NCI-H2081 (cell line): ENCODE measurements at places on chromosomes 1 and 21.

- DNase-seq: no peak
These were observed 145.2 kb upstream of the SNX7 start for GRCh38 chr1:98516306-98516705.

- DNase-seq: no peak
These were observed 38.5 kb downstream of the CAMTA1 start for GRCh38 chr1:6823793-6824192.

GRCh38 chr1:33182896-33183295 is 1.1 kb upstream of the TRIM62 start:
- no peak for DNase-seq

DNA sequence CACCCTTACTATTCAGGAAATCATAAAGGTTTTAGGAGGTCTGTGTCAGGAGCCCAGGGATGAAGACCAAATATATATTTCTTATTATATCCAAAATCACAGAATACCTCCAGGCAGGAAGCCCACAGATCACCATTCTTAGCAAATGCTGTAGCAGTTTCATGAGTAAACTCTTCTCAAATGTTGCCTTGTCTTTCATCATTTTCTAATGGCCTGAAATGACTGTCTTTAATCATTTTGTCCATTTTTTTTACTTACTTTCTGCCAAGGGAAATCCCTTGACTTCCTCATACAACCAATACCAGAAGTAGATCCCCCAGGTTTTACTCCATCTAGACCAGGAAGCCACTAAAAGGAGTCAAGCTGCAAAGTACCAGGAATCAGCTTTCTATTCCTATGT is 32.4 kb downstream of the PSMG1 start:
- no peak for DNase-seq

- DNase-seq: no peak
These were observed 14.0 kb downstream of the GTF2B start for GRCh38 chr1:88877382-88877825.

GRCh38 chr1:225617479-225617878 is 35.4 kb downstream of the ENAH start:
- no peak for DNase-seq

- no peak for DNase-seq
These were observed 3.8 kb downstream of the PTAFR start for GRCh38 chr1:28172713-28173150.

GRCh38 chr1:6041432-6042062 is 4.1 kb upstream of the KCNAB2 start:
- peak; percentile 21 for DNase-seq

DNA sequence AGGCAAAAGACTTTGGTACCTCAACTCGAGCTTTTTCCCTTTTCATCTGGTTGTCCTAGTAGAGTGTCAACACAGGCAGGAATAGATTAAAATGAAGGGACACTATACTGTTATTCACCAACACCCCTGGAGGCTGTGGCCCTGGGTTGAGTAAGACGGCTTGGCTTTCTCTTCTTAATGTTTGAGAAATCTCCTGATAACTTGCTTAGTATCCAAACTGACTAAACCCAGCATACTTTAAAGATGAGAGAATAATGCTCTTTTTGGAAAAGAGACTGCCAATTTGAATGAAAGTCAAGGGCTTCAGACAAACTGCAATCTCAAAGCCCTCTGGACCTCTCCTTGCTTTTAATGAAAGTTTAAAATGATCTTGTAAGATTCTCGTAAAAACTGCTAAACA is 2.6 kb upstream of the SLC30A1 start:
- DNase-seq: no peak

DNA sequence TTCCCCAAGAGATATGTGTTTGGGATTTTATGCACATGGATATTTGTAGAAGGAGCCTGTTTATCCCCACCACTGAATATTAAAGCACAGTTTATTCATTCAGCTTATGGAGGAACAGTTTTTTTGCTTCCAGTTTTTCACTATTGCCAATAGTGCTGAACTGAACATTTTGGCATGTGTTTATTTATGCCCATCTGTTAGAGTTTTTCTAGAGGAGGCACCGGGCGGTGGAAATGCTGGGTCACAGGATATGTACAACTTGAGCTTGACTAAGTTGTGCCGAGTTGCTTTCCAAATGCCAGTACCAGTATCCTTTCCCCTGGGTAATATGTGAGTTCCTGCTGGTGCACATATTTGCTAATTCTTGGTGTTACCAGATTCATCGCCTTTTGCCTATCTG is 111.3 kb downstream of the GREM2 start:
- no peak for DNase-seq

GRCh38 chr1:213723187-213723586 is 264.6 kb upstream of the PROX1 start:
- no peak for DNase-seq

DNA sequence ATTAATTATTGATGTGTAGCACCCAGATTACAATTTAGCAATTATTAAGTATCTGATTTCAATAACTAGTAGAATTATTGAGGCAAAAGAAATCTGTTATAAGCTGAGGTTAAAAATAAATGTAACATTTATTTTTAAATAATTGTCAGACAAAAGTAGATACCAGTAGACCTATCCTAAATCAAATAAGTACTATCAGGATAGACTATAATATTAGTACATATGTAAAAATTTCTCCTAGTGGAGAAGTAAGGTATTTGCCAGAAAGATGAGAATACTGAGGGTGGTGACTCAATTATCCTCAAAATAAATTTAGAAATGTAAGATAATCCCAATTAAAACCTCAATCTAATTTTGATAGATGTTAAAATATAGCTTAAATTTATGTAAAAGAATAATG is 377.8 kb upstream of the CHRM3 start:
- DNase-seq: no peak

DNA sequence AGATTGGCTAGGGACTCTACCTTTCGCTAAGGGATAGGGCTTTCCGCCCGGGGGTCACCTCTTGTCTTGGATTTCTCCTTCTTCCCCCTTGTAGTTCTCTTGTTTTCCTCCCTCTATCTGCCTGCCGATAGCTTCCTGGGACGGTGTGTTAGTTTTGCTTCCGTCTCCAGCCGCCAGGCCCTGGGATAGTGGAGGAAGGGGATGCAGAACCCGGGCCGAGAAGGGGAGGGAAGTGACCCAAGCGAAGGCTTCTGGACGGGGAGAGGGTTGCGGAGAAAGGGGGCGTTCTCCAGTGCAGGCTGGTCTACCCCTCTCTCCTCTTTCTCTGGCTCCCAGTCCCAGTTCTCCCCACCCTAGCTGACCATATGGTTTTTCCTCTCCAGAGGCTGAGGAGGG is 871 bp downstream of the TUFT1 start:
- DNase-seq: no peak

DNA sequence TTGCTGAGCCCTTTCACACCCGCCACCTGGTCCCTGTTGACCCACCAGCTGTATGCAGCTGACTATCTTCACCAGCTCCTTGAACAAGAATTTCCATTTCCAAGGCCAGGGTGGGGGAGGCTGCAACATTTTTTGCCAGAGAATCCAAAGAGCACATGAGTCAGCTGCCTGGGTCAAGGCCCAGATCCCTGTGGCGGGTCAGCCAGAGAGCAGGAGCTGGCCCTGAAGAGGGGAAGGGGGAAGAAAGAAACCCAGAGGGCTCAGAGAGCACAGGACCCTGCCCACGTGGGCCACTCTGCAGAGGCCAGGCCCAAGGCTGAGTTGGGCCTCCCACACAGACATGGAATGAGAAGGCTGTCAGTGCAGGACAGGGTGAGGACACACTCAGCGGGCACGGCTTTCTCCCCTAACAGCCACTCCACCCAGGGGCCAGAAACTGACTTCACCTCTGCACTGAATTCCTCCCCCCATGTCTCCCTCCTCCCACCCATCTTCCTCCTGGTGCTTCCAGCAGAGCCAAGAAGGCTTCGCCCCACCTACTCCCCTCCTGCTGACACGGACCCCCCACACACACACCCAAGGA is 28.9 kb downstream of the S100A6 start:
- no peak for DNase-seq

DNA sequence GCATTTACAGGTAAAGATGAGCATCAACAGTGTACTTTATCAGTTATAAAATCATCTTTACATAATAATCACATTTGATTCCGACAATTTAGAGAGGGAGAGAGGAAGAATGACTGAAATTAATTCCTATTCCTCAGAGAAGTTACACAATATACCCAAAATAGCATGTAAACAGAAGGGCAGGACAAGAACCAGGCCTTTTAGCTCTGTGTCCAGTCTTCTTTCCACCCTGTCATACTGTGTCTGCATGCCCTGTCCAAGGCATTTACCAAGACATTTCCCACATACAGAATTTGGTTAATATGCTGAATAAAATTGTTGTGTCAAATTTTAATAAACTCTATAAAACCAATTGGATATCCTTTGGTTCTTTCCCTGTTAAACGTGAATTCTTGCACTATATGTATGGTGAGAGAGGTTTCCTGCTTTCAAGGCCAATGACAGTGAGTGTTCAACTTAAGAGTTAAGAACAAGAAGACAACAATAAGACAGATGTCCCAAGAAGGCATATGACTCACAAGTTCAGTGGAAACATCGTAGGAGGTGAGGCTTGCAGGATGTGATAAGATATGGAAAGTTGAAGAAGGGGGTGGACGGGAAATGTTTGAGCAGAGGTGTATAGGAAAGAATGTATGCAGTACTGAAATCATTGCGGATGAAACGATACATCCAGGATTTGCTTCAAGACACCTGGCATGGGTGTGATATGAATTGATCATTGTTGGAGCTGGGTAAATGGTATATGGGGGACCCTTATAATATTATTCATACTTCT is 20.8 kb downstream of the LRRC8B start:
- no peak for DNase-seq

- no peak for DNase-seq
These were observed 126.7 kb downstream of the SIM2 start for GRCh38 chr21:36825658-36826057.

GRCh38 chr1:54806931-54807611 is 5.9 kb upstream of the TTC22 start:
- DNase-seq: no peak

DNA sequence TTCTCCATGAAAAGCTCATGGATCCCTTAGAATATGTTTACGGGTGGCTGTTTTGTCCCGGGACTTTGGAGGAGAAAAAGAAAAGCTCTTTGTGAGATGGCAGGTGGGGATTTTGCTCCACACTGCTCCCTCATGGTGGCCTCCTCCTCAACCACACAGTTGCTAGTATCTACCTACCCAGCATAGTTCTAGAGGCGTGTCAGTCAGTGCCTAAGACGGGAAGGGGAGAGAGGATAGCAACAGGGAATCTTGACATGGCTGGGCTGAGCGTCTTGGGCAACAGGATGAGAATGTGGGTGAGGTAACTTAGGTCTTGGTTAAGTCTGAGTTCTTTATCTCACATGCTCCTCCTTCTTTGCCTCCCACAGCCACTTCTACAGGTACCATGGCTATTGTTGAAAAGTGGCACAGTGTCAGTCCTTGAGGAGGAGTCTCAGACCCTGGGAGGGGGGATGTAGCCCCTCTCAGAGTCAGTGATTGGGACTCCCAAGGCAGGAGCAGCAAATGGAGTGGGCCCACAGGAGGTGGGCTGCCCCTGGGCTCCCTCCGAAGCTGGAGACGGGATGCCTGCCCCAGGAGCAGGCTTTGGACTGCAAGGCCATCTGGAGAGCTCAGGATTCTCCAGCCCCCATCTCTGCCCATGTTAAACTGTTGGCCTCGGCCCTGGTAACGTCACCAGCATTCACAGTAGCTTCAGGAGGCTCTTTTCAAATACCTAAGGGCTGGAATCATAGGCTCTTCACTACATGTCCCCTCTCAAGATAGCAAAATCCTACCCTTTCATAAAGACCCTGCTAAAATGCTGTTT is 75.4 kb downstream of the TENT5C start:
- DNase-seq: no peak

DNA sequence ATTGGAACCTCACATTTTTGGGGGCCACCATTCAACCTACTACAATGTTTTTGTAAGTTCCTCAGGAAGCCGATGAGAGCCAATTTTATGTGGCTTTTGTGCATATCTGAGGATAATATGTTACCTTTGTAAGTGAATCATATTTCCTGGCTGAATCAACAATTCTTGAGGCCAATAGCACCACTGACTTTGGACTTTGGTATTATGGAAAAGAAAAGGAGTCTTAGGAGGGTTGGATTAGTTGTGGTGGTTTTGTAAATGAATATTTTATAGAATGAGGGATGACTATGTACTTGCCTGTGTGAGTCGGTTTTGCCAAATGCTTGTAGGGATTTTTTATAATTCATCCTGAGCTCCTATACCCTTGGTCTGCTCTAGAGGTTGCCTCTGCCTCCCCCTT is 181.5 kb upstream of the HMGB4 start:
- DNase-seq: no peak

- no peak for DNase-seq
These were observed 33.3 kb downstream of the LDLRAD1 start for GRCh38 chr1:53984726-53985125.

- no peak for DNase-seq
These were observed 725.7 kb downstream of the USP25 start for GRCh38 chr21:16455526-16455925.

- no peak for DNase-seq
These were observed 140.2 kb upstream of the RUNX1 start for GRCh38 chr21:35189077-35189863.

DNA sequence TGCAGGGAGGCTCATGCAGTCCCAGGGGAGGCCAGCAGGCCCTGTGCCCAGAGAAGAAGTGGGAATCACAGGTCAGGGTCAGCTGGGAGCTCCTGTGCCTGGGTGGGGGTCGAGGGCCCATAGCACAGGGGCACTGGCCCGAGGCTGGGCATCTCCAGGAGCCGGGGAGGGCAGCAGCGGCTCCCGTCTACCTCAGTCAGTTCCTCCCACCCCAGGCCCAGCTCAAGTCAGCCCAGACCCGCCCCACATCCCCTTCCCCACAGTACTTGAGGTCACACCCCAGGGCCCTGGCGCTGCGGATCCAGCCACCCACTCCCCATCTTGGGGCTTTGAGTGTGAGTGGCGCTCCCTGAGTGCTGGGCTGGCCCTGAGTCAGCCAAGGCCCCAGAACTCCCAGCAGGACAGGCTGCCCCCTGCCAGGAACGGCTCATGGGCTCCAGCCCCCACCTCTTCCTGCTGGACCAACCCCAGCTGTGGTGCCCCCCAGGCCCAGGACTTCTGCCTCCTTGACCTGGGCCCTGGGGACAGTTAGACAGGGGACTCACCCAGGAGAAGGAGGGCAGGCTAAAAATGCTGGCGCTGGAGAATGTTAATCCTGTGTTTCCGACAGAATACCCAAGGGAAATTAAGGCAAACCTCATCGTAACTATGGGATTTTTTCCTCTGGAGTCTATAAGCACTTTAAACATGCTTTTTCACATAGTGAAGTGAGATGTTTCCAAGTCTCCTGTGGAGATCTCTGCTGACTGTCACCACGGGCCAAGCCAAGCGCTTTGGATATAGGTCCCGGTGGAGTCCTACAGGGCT is 68.8 kb upstream of the COL6A1 start:
- DNase-seq: no peak

DNA sequence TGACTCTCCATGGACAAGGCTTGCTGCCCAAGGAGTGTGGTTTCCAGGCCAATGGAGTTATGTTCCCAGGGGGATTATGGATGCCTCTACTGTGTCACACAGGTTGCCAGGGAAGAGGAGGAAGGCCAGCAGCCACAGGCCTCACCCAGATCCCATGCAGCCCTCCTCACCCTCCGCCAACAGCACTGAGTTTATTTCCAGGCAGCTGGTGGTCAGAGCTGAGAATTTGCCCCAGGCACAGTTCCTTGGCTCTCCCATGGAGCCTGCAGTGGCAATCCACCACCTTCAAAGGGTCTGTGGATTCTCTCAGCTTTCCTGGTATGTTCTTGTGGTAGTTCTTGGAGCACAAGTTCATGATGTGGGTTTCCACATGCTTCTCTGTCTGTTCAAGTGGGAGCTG is 79.2 kb downstream of the NTNG1 start:
- DNase-seq: no peak
